ENCODE measurements at places on chromosomes 7 and 10.

- no peak for DNase-seq
These were observed 48.0 kb downstream of the KLHDC10 start for GRCh38 chr7:130118294-130118693.

GRCh38 chr7:138768241-138768640 is 29.6 kb upstream of the TMEM213 start:
- DNase-seq: no peak

GRCh38 chr7:141874787-141875186 is 33.5 kb upstream of the PRSS37 start:
- no peak for DNase-seq

DNA sequence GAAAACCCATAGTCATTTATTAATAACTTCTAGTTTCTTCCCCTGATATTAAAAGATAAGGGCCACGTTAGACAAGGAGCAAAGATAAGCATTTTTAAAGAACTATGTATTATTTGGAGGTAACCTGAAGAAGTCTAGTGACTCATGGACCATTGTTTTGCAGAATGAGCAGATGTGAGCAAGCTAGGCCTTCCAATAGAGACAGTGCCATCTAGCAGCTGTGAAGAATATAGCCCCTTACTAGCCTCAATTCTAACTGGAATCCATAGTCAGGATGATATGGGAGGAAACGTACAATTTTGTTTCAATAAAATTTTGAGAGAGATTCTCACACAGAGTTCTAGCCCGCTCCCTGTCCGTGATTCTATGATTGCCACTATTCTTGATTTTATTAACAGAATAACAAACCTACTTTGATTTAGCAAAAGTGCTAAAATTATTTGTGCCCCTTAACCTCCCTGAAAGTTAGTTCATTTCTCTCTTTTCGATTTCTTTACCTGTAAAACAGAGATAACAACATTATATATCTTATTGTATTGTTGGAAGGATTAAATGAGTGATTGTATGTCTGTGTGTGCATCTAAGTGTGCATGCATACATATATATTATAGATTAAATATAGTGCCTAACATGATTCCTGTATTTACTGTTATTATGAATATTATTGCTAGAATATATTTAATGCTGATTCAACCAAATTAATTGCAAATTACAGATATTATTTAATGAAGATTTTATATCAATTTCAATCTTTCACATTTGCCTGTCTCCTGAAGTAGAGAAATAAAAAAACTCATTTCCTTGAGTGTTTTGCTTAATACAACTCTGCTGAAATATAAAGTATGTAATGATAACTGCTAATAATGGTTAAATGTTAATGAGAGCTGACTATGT is 22.7 kb downstream of the FAM237B start:
- DNase-seq: peak; percentile 70

- no peak for DNase-seq
These were observed 2.7 kb downstream of the LHPP start for GRCh38 chr10:124464028-124464965.

DNA sequence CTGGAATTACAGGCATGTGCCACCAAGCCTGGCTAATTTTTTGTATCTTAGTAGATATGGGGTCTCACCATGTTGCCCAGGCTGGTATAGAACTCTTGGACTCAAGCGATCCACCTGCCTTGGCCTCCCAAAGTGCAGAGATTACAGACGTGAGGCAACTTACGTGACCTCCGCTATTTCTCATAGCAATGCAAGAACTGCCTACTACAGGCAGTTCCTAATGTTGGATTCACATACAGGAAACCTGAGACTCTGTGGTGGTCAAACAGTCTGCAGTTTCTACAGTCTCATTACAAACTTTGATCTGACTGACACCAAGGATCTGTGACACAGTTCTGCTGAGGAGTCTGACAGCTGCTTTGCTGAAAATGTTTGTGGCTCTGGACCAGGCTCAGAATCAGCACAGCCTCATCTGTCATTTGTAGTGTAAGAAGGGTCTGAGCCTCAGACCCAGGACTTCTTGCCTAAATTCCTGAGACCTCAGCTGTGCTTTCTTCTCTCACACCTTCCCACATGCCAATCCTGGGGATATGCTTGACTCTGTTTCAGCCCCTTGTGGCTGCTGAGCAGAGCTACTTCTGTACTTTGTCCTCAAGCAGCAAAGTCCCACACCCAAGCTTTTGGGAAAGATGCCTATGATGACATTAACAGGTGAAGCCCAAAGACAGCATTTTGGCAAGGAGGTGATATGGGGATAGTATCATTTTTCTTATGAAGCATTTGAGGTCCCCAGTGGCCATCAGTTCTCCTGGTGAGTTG is 48.0 kb upstream of the CYP2C9 start:
- DNase-seq: no peak

- DNase-seq: no peak
These were observed 84.7 kb upstream of the IFRD1 start for GRCh38 chr7:112365551-112365950.

GRCh38 chr10:79494871-79495705 is 17.2 kb upstream of the EIF5AL1 start:
- no peak for DNase-seq

GRCh38 chr10:34474009-34474376 is 341.1 kb downstream of the PARD3 start:
- DNase-seq: peak; percentile 23

DNA sequence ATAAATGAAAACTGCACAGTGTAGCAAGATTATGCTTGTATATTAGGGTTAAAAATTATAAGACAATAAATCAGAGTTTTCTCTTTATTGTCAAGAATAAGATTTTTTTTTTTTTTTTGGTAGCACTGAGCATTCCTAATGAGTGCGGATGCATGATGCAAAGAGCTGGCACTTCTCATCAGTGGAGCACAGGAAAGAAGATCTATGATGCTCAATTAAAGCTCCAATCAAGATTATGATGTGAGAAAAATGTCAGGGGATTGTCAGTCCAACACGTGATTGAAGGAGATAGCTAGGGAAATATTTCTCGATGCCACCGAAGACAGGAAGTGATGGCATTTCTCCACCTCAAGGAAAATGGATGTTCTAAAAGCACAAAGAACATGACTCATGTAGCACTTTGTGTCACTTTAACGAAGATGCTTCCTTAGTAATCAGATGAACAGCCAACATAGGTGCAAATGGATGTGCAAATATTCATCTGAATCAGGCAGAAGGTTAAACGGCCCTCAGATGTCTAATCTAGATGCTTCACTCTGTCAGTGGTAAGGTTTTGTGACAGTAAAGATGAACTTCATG is 240.9 kb downstream of the THSD7A start:
- no peak for DNase-seq

- DNase-seq: no peak
These were observed 106.8 kb downstream of the PPP1R3C start for GRCh38 chr10:91525896-91526712.

GRCh38 chr10:103942866-103943265 is 24.1 kb upstream of the SLK start:
- DNase-seq: no peak

DNA sequence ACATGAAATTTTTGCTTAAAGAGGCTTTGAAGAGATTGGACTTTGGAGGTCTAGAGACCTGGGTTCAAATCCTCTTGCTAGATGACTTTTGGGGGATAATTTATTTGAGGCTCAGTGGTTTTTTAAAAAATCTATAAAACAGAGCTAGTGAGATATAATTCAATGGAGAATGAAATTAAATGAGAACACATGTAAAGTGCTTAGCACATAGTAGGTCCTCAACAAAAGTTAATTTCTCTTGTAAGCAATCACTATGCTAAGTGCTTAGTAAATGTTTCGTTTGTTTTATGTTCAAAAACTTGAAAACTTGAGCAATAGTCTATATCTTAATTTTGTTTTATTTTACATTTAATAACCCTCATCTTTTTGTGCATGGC is 64.8 kb downstream of the LRMDA start:
- DNase-seq: no peak

DNA sequence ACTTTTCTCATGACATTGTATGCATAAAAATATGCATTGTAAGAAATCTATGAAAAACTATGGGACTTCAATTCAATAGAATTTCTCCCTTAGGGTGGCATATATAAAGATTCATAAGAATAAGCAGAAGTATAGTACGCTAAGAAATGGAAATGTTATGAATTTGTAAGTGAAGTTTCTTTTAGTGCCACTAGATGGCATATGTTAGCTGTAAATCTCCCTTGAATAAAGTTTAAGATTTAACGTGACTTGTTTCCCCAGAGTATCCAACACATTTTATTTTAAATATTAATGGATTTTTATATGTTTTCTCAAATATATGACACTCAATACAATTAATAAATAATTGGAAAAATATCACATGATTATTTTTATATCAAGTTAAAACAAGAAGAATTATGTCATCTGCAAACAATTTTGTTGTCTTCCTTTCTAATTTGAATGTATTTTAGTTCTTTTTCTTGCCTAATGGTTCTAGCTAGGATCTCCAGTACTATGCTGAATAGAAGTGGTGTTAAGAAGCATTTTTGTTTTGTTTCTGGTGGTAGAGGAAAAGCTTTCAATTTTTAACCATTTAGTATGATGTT is 287.2 kb downstream of the HGF start:
- DNase-seq: peak; percentile 49

GRCh38 chr10:122328676-122329075 is 45.8 kb upstream of the PLEKHA1 start:
- no peak for DNase-seq

DNA sequence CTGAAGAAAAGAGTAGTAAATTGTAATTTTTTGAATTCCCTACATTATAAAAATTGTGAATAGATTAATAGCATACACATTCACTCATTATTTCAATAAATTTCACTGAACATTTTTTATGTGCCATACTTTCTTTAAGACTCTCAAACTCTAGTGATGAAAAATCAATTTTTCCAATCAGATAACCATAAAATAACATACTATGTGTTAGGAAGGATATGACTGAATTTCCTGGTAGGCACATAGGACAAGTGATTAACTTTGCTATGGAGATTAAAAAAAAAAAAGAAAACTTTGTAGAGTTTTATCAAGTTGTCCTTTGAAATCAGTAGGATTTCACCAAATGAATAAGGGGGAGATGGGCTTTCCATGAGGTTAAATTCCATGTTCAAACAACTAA is 1597.3 kb upstream of the LRRTM3 start:
- no peak for DNase-seq

GRCh38 chr7:17234398-17235031 is 63.9 kb upstream of the AHR start:
- peak; percentile 95 for DNase-seq

GRCh38 chr10:77245953-77246352 is 391.7 kb downstream of the KCNMA1 start:
- DNase-seq: peak; percentile 81

GRCh38 chr10:116104210-116104932 is 168.6 kb downstream of the GFRA1 start:
- DNase-seq: no peak

- peak; percentile 3 for DNase-seq
These were observed 214.2 kb downstream of the ANK3 start for GRCh38 chr10:60175441-60175971.

GRCh38 chr7:603152-603951 is 83.7 kb upstream of the PDGFA start:
- no peak for DNase-seq

GRCh38 chr10:124632566-124632965 is 111.6 kb downstream of the FAM53B start:
- DNase-seq: no peak

- DNase-seq: peak; percentile 18
These were observed 129.1 kb downstream of the SEPTIN14 start for GRCh38 chr7:55733241-55734140.

DNA sequence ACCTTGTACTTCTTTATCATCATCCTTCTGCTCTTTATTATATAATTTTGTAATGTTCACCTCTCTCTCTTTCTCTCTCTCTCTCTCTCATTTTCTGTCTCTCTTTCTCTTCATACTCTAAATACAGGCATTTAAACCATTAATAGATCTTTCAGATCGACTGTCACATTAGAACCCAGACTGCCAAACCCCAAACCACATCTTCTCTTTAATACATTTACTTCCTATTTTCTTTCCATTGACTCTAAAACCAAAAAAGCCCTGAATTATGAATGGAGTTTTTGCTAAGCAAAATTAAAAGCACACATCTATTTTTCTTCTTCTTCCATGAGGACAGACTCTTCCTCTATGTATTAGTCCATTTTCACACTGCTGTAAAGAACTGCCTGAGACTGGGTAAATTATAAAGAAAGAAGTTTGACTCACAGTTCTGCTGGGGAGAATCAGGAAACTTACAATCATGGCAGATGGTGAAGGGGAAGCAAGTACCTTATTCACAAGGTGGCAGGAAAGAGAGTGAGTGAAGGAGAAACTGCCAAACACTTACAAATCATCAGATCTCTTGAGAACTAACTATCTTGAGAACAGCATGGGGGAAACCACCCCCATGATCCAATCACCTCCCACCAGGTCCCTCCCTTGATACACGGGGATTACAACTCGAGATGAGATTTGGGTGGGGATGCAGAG is 272.7 kb upstream of the MGMT start:
- DNase-seq: no peak

GRCh38 chr7:106205621-106206222 is 79.1 kb downstream of the NAMPT start:
- peak; percentile 49 for DNase-seq

GRCh38 chr10:77196614-77197013 is 441.0 kb downstream of the KCNMA1 start:
- peak; percentile 55 for DNase-seq

DNA sequence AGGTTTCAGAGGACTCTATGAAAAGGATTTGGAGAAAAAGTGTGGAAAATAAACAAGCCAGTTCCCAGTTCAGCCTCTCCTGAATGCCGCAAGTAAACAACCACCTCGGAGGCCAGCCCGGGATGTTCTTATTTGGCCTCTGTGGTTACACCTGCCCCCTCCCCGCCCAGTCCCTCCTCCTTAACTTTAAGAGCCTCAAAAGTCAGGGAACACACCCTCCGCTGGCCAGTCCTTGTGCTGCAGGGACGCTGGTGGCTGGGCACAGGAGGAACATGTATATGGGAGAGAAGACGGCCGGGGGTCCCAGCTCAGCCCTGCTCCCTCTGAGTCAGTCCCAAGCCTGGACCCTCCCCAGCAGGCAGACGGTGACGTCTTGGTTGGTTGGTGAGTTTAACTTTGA is 6.1 kb downstream of the CHST3 start:
- peak; percentile 32 for DNase-seq

- DNase-seq: no peak
These were observed 53.6 kb upstream of the DNAAF5 start for GRCh38 chr7:672891-673290.

GRCh38 chr7:112182749-112183148 is 23.4 kb downstream of the DOCK4 start:
- DNase-seq: no peak

DNA sequence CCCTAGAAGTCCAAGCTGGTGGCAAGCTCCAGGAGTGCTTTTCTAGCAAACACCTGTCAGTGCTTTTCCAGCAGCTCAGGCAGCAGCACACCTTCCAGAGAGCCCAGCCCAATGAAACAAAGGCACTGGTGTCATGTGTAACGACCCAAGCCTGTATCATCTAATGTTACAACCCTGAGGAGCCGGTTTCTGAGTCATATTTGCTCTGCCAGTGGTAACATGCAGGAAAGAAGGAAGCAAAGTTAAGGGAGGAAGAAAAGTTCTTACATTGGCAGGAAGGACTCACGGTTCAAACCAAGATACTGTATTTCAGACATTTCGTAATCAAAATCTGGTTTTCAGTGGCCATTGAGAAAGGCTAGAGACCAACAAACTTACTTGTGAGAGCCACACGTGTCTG is at the start of gene ANKRD22:
Gene ANKRD22, minus strand, starts transcription at position 139 of the 400 bp plus-strand sequence. CDS start 237 bp downstream, outside the sequence.
- peak; percentile 48 for DNase-seq
